ENCODE measurements at places on chromosomes 6 and 20. TPM values are rescaled to one million over a fixed set of nuclear protein-coding genes. Genes with fewer than 3 reads are reported as not detected.

DNA sequence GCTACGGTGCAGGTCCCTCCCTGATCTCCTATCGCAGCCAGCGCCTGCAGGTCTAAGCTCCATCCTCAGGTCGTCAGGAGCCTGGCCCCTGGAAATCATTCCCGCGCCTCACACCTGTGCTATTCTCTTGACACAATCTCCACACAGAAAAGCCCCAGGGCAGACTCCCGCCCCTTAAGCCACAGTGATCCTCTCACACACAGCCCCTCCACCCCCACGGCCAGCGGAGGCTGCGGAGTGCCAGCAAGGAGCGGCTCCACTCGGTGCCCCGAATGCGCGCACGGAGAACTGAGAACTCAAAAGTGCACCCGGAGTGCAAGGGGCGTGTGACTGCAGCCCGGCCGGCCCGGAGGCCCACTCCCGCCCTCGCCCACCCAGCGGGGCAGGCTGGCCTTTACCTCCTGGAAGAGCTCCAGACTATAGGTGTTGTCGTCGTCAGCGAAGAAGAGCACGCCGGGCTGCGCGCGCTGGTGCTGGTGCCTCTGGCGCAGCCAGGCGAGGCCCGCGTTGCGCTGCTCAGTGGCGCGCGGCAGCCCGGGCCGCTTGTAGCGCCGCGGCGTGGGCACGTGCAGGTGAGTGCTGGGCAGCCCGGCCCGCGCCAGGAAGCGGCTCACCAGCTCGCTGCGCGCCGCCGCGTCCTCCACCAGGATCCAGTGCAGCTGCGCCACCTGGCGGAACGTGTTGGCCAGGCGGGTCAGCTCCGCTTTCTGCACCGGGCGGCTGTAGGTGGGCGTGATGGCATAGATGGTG is 1.2 kb downstream of the B3GAT2 start:
- no peaks in the 10 kb centered on the region for H3K36me3 ChIP-seq
- H3K4me3 ChIP-seq, result peak overlapping the region; percentile 53
- DNase-seq, result peak; percentile 80
- H3K27ac ChIP-seq, result no peak overlapping the region
- H3K4me1 ChIP-seq, result peaks cover 26% of the 10 kb centered on the region
- H3K27me3 ChIP-seq, result peaks cover 28% of the 10 kb centered on the region

DNA sequence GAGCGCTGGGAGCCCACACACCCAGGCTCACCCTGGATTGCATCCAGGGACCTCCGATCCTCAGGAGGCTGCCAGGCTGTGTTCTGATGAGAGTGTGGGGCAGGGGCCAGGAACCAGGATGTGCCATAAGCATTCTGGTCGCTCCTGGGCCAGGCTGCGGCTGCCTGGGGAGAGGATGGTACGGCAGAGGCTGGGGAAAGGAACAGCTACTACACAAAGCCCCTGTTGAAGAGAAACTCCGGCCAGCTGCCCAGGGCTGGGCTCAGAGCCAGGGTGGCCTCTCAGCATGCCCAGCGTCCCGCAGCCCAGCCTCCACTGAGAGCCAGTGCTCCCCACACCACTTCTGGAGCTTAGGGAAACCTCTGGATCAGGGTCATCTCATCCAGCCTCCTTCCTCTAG is 21.7 kb upstream of the OCSTAMP start:
- no peak overlapping the region for H3K27ac ChIP-seq
- DNase-seq, result no peak
- no peaks in the 10 kb centered on the region for H3K4me1 ChIP-seq
- no peaks in the 10 kb centered on the region for H3K36me3 ChIP-seq

- H3K4me3 ChIP-seq, result no peak overlapping the region
- H3K27ac ChIP-seq, result no peak overlapping the region
- no peak for DNase-seq
- H3K4me1 ChIP-seq, result peaks cover 5% of the 10 kb centered on the region
- peaks cover 99% of the 10 kb centered on the region for H3K36me3 ChIP-seq
These were observed 24.0 kb upstream of the ARMH2 start for GRCh38 chr6:24822696-24823095.

DNA sequence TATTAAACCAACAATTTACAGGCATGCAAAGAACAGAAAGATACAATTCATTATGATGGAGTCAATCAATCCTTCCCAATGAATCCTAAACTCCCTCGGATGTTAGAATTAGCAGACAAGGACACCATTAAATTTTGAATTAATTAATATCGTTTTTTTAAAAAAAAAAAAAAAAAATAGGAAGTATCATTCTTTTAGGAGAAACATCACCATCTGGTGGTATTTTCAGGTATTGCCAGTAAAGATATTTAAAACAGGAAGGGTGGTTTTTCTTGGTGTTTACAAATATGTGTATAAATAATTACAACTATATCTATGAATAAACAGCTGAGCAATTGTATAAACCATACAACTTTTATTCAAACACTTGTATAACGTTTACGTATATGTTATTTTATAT is 564.4 kb downstream of the HAO1 start:
- no peak for DNase-seq
- no peak overlapping the region for H3K4me3 ChIP-seq
- H3K36me3 ChIP-seq, result no peaks in the 10 kb centered on the region
- no peak overlapping the region for H3K27ac ChIP-seq
- H3K27me3 ChIP-seq, result no peaks in the 10 kb centered on the region
- H3K4me1 ChIP-seq, result no peaks in the 10 kb centered on the region

- H3K27ac ChIP-seq, result no peak overlapping the region
- no peaks in the 10 kb centered on the region for H3K27me3 ChIP-seq
- no peak for DNase-seq
- H3K4me1 ChIP-seq, result no peaks in the 10 kb centered on the region
These were observed 41.5 kb downstream of the DSE start for GRCh38 chr6:116412270-116412669.

- DNase-seq, result no peak
- H3K4me3 ChIP-seq, result no peak overlapping the region
- no peaks in the 10 kb centered on the region for H3K4me1 ChIP-seq
- H3K27ac ChIP-seq, result no peak overlapping the region
- no peaks in the 10 kb centered on the region for H3K36me3 ChIP-seq
These were observed 352.6 kb downstream of the RIMS1 start for GRCh38 chr6:72238900-72239299.

DNA sequence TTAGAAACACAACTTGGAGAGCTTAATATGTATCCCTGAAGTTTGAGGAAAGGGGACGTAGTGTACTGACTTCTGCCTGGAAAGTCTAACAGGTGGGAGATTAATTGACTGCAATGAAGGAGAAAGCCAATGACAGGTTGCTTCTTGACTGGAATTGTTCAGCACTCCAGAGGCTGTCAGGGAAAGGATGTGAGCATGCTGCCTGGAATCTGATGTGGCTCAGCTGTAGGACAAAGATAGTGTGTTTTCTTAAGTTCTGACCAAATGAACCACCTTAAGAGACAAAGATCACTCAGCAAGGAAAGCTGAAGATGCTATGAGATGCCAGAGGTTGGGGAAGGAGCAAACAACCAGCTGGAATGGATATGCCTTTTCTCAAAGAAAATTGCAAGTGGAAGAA is 185.8 kb downstream of the PHF3 start:
- H3K27me3 ChIP-seq, result no peaks in the 10 kb centered on the region
- no peak overlapping the region for H3K27ac ChIP-seq
- no peaks in the 10 kb centered on the region for H3K36me3 ChIP-seq
- no peak for DNase-seq
- H3K4me1 ChIP-seq, result no peaks in the 10 kb centered on the region
- no peak overlapping the region for H3K4me3 ChIP-seq

DNA sequence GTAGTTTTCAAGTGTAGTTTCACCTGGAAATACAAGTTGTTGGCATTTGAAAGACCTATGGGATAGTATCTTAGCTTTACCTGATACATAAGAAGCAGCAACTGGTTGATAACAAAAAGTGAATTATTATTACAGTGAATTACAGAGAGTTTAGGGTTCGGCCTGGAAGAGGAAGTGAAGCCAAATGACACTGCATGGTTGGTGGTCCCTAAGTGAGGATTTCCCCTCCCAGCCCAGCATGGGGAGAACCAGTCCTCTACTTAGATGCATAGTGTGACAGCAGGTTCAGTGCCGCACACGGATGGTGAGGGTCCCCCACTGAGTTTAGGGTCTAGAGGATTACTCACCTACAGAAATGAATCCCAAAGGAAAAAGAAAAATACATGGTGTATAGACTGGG is 18.1 kb downstream of the HLA-DPB1 start:
- H3K27me3 ChIP-seq, result peaks cover 15% of the 10 kb centered on the region
- no peak overlapping the region for H3K27ac ChIP-seq
- DNase-seq, result no peak
- H3K4me1 ChIP-seq, result peaks cover 7% of the 10 kb centered on the region
- no peaks in the 10 kb centered on the region for H3K36me3 ChIP-seq
- H3K4me3 ChIP-seq, result no peak overlapping the region

DNA sequence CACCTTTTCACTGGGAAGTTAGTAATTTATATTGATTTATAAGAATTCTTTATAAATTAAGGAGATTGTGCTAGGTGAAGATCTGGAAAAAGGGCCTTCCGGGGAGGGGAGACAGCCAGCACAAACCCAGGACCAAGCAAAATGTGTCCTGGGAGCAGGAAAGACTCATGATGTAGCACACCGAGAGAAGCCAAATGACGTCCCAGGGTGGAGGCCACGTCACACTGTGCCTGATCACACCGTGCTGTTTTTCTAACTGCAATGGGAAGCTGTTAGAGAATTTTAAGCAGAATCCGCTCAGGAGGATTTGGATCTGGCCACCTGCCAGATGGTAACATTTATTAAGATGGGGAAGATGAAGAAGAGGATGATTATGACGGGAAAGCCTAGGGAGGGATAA is 72.7 kb upstream of the AKAP12 start:
- H3K4me1 ChIP-seq, result no peaks in the 10 kb centered on the region
- no peaks in the 10 kb centered on the region for H3K27me3 ChIP-seq
- no peak overlapping the region for H3K4me3 ChIP-seq
- H3K27ac ChIP-seq, result no peak overlapping the region
- no peaks in the 10 kb centered on the region for H3K36me3 ChIP-seq
- DNase-seq, result no peak

DNA sequence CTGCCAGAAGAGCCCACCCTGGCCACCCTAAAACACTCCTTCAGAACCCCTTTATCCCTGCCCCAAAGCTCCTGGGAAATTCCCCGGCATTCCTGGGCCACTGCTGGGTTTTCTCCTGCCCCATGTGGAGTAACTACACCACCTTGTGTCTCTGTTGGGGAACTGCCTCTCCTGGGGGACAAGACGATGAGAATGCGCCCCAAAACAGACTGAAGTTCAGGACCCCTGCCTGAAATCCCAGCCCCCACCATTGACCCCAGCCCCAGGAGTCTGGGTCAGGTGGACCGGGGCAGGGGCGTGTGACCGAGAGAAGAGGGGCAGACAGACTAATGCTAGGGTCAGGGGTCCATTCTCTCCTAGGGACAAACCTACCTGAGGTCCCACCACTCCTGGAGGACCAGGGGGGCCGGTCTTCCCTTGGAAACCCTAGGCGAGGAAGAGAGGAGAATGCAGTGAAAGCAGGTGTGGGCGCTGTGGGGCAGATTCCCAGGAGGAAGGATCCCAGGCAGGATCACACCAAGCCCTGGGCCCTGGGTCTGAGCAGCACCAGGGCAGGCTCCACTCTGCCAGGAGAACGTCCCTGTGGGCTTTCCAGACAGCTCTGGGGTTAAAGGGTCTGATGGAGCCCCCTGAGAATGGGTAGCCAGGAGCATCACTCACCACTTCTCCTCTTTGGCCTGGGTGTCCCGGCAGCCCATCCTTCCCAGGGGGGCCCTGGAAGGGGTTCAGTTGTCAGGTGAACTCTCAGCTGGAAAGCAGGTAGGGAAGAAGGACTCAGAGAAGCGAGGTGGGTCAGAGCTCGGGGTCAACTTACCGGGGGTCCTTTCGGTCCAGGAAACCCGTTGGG is 19.4 kb downstream of the COL11A2 start:
- H3K4me3 ChIP-seq, result no peak overlapping the region
- peaks cover 3% of the 10 kb centered on the region for H3K27me3 ChIP-seq
- no peak for DNase-seq
- H3K36me3 ChIP-seq, result no peaks in the 10 kb centered on the region
- H3K4me1 ChIP-seq, result no peaks in the 10 kb centered on the region

DNA sequence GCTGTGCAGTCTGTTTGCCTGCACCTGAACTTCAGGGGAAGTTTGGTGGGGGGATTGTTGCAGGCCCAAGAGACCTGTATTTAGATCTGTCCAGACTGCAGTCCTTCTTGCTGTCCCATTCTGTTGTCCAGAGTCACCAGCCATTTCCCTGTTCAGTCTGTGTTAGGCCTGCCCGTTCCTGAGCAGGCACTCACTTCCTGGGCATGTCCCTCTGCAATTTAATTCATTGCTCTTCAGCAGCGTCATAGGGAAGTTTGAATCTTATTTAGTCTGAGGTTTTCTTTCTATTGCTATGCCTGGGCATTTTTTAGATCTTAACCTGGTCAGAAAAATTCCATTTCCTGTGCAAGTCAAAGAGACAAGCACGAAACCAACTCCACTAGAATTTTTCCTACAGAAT is 190.2 kb downstream of the DTNBP1 start:
- no peaks in the 10 kb centered on the region for H3K27me3 ChIP-seq
- no peak for DNase-seq
- no peak overlapping the region for H3K27ac ChIP-seq
- H3K4me3 ChIP-seq, result no peak overlapping the region
- H3K36me3 ChIP-seq, result peaks cover 69% of the 10 kb centered on the region

DNA sequence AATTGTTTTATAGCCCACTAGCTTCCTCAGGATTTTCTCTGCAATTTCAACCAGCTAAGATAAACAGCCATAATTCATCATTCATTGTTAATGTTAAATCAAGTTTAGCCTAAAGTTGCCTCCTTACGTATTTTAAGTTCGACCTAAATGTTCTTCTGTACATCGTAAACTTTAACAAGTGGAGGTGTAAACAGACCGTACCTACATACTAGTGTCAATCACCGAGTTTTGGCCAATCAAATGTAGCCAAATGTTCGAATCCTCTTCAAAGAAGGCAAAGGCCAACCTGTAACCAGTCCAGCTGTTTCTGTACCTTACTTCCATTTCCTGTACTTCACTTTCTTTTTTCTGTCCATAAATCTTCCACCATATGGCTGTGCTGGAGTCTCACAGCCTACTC is 13.5 kb downstream of the MBOAT1 start:
- H3K27me3 ChIP-seq, result no peaks in the 10 kb centered on the region
- H3K27ac ChIP-seq, result no peak overlapping the region
- peaks cover 4% of the 10 kb centered on the region for H3K36me3 ChIP-seq

DNA sequence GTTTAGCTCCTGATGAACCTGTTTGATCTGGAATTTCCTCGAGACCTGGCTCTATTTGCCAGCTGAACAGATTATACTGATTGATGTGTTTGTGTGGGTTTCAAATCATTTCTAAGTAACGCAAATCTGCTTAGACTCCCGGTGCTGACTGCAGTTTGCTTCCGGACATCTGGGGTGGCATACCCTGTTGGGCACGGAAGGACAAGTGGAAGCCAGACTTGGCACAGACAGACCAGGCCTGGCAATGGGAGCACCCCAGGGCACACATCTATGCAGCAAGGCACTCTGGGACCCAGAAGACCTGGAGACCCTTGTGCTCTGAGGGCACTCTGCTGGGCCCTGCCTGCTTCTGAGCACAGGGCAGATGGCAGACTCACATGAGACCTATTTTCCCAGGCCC is 433.7 kb upstream of the CHD6 start:
- H3K4me1 ChIP-seq, result no peaks in the 10 kb centered on the region
- H3K27ac ChIP-seq, result no peak overlapping the region
- H3K4me3 ChIP-seq, result no peak overlapping the region
- no peak for DNase-seq

Gene SNX9
- total RNA-seq, result 48.5 TPM

Gene SCRT2
- not detected for total RNA-seq

Gene SALL4
- 0.05 TPM for total RNA-seq

Gene SLC52A3
- not detected for total RNA-seq

Gene SMOC2
- total RNA-seq, result not detected

Gene ELOVL4
- total RNA-seq, result 1.0 TPM

Gene C2
- 2.3 TPM for total RNA-seq

Gene SLC4A11
- 0.08 TPM for total RNA-seq
